Stimulated activated CD8-positive, alpha-beta memory T cell treated with anti-CD3 and anti-CD28 coated beads, Interleukin-4, amount 100 ng/mL, for 4 hours (primary cell): ENCODE measurements at places on chromosomes 1 and 21.

DNA sequence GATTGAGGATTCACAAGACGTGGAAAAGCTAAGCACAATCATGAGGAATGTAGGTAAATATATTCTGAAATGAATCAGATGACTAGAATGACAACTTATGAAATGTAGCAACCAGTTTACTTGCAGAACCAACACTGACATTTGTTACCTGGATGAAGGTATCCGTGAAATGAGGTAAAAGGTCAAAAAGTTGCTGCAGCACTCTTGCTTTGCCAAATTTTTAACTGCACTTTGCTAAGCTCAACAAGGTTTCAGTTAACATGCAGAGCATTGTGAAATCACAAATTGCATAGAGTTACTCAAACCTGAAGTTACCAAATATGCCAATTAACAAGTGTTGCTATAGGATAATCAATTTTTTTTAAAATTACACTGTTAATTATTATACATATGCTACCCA is 1280.1 kb downstream of the KCNT2 start:
- no peak for DNase-seq

GRCh38 chr1:40155135-40155534 is 6.1 kb upstream of the RLF start:
- no peak for DNase-seq

DNA sequence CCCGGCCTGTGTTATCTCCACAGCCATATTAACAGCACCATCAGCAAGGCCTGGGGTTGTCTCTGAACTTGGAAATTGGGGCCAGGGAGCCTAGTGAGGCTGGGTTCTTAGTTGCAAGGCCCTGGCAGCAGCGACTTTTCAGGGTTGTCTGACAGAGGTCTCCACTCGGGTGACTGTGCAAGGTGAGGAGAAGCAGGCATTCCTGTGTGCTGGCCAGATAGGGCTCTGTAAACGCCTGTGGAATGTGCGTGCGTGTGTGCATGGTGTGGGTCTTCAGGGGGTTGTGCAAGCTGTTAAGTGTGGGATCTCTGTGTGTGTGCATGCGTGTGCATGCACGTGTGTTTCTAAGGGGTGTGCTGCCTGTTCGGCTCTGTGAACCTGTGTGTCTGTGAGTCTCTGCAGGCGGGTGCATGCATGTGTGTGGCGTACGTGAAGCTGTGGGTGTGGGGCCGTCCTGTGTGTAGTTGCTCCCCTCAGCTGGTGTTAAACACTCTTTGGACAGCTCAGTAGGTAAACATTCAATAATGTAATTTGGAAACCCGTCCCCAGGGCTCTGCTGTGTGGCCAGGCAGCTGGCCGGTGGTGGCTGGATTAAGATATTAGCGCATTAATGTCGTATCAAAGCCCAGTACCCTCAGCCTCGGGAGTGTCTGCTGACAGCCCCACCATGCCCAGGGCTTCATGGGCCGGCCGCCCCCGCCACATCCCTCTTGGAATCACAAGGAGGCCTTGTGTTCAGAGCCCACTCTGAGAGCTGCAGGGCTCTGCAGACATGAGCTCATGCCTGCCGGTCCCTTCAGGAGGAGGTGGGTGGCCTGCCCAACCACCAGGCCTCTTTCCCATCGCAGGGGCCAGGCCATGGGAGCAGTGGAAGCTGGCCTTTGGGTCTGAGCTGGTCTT is 189.9 kb downstream of the FOXD2 start:
- no peak for DNase-seq

DNA sequence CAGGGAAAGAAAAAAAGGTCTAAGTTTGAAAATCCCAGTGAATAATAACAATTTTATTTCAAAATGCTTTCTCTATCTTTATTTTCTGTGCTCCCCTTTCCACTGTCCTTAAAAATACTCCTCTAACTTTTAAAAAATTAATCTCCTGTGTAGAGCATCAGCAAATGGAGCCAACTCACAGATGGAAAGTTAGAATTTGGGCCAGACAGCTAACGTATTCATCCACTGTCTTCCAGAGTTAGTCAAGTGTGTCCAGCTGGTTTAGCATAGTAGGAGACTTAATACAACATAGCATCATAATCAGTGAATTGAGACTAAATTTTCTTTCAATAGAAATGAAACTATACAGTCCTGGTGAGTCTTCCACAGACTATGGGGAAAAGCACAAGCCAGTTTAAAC is 419.0 kb upstream of the LRRC7 start:
- no peak for DNase-seq

GRCh38 chr21:32533611-32534010 is 51.7 kb downstream of the TCP10L start:
- no peak for DNase-seq

DNA sequence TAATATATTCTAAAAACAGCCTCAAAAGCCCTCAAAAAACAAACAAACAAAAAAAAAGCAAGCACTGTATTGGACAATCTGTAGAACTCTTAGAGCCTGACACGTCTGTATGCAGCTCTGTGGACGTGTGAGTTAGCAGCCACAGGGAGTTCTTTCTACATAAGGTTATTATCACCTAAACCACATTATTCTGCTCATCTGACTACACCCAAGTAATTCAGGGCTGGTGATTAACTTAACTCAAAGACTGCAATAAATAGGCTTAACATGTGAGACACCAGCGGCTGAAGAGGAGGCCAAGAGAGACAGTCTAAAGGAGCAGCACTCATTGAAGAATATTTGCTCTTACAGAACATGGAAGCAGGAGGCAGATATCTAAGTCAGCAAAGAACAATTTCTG is 316.0 kb downstream of the VAV3 start:
- no peak for DNase-seq

DNA sequence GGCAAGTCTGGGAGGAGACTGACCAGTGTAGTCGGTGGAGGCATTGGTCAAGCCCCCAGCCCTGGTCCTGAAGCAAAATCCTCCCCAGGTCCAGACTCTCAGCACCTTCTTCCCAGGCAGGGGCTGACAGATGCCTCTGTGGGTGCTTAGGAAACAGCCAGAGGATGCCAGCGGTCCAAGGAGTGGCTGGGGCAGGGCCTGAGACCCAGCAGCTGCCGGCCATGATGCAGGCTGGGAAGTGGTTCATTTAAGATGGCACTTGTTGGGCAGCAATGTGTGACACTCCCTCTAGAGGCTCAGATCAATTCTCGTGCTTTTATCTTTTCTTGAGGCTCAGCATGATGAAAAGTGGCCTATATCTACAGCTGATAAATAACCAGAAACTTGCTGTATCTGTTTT is 165.0 kb upstream of the VAMP3 start:
- no peak for DNase-seq

- no peak for DNase-seq
Measured at GRCh38 chr1:53689736-53690326, 49.1 kb downstream of the GLIS1 start.

- DNase-seq, result peak; percentile 7
Measured at GRCh38 chr1:39788758-39789570, at the start of gene BMP8B. BMP8B (minus strand) TSS chr1:39788865; CDS start chr1:39788485, 380 bp downstream.

- DNase-seq, result no peak
Measured at GRCh38 chr1:4837752-4838151, 183.3 kb downstream of the AJAP1 start.

DNA sequence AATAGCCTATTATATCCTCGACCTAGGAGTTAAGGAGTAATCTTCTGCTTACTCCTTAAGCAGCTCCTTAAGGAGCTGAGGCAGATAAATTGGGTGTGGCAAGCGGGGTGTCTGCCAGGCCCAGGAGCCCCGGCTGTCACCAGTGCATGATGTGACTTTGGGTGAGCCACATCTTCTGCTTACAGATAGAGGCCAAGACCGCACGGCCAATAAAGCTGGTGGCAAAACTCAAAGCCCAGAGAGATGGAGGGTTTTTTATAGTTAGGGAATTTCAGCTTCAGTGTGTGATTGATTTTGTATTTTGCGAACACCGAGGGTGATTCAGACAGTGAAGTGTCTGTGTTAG is 9.8 kb downstream of the MX2 start:
- DNase-seq, result no peak

DNA sequence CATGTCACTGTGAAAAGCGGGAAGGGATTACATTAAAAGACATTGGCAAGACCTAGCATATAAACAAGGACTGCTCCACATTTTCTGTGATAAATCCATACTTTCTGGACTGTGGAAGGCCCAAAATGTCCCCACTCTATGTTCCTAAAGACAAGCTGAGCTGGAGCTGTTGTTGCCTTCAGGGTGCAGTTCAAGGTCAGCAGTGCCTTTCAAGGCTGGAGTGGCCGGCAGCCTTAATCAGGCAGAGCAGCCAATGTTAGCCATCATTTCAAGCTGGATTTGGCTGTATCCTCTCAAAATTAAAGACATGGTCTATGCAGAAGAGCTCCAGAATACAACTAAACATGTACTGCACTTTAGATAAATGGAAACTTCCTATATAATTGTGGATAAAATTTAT is 70.4 kb upstream of the ADAM30 start:
- no peak for DNase-seq
